ENCODE measurements at places on chromosomes 4 and X. TPM values are rescaled to one million over a fixed set of nuclear protein-coding genes. Genes with fewer than 3 reads are reported as not detected.

AR gene
- 8.3 TPM for total RNA-seq

UCP1 gene
- total RNA-seq = 0.46 TPM

MGARP gene
- 0.45 TPM for total RNA-seq

SPATA4 gene
- 0.46 TPM for total RNA-seq

CFP gene
- 0.17 TPM for total RNA-seq

ASMT gene
- total RNA-seq = not detected

BMPR1B gene
- 12.1 TPM for total RNA-seq

FAM90A26 gene
- not detected for total RNA-seq

MAGED2 gene
- total RNA-seq = 502 TPM
